ENCODE measurements at places on chromosomes 7 and 10.

- DNase-seq, result no peak
Observed at GRCh38 chr7:154985230-154985629, 17.7 kb downstream of the PAXIP1 start.

GRCh38 chr7:36468370-36469101 lies 78.9 kb downstream of the ANLN start:
- DNase-seq, result no peak

- no peak for DNase-seq
Observed at GRCh38 chr10:115020449-115020848, 72.7 kb upstream of the ATRNL1 start.

GRCh38 chr10:12743941-12744340 lies 257.6 kb downstream of the CCDC3 start:
- no peak for DNase-seq

DNA sequence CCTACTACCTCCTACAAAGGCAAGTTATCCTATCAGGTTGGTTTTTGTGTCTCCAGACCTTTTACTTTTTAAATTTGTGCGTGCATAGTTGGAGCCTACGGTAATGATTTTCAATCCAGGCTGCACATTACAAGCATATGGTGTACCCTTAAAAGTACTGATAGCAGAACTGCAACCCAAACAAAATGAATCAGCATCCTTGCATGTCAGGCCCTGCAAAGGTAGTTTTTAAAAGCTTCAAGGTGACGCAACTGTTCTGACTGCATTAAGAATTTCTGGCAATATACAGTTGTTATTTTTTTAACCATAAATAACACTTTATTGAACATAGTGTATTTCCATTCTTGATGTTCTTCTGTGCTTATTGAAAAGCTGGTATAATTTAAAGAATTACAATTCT lies 28.9 kb downstream of the GNAT3 start:
- no peak for DNase-seq
